ENCODE measurements at places on chromosomes 4 and X.

GRCh38 chr4:131084997-131085396, 1989.0 kb downstream of the C4orf33 start:
- no peak for DNase-seq

DNA sequence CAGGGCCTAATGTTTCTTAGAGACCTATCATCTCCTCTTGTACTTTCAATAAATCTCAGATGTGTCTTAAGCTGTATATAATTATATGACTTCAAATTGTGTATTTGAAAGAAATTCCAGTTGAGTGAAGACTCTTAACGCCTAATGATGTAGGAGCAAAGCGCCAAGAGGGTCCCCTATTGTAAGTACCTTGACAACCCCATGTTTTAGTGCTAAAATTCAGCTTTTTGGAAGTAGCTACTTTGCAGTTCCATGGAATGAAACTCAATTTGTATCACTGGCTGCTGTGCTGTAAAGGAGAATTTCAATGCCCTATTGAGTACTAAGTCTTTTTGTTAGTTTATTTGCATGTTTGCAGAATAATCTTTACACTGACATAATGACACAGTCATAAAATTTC, 1826.6 kb upstream of the AGA start:
- DNase-seq, result no peak

- no peak for DNase-seq
Measured at GRCh38 chr4:131426023-131426758, 1722.9 kb upstream of the PCDH10 start.

DNA sequence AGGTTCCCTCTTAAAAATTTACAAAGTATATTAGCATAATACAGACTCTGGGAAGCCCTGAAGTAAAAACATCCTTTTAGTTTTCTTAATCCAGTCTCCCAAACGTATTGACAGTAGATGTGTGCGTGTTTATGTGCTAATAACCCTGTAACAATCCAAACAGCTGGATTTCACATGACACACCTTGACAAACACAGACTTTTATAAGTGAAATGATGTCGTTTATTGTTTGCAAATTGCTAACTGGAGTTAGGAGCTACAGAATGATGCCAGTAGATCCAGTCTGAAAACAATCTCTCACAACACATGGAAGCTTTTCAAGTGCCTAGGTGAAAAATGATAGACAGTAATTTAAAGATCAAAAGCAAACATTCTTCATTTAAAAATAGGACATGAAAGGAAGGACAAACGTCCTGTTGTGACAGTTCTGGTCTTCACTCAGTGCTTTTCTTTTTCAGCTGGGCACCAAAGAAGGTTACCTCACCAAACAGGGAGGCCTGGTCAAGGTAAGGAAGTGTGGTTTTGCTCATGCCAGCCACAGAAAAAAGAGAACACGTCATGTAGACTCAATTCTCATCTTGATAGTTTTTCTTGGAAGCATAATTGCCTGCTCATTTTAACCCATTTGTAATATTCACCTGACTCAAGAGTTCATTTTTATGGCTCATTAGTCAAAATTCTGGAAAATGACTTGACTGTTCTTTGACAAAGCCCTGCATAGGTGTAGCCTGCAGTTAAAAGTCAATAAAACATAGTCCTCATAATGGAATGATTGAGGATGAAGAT, 32.9 kb downstream of the LAMTOR3 start:
- no peak for DNase-seq

DNA sequence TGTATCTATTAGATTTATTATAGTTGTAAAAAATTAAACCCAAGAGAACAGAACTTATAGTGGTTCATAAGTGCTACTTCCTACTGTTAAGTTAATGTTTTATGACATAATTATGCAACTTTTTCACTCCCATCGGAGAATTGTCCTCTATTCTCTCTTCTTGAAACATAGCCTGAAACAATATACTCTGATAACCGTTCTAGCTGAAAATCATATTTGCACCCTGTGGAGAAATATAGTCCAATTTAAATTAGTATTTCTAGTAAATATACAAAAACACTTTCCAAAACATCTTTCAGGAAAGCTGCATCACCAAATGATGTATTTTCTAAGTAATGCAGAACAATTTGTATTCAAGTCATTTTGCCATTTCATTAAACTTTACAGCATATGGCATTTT, 586.4 kb downstream of the PRR32 start:
- DNase-seq, result no peak

- no peak for DNase-seq
Measured at GRCh38 chr4:99336553-99336952, 15.4 kb upstream of the ADH1B start.

DNA sequence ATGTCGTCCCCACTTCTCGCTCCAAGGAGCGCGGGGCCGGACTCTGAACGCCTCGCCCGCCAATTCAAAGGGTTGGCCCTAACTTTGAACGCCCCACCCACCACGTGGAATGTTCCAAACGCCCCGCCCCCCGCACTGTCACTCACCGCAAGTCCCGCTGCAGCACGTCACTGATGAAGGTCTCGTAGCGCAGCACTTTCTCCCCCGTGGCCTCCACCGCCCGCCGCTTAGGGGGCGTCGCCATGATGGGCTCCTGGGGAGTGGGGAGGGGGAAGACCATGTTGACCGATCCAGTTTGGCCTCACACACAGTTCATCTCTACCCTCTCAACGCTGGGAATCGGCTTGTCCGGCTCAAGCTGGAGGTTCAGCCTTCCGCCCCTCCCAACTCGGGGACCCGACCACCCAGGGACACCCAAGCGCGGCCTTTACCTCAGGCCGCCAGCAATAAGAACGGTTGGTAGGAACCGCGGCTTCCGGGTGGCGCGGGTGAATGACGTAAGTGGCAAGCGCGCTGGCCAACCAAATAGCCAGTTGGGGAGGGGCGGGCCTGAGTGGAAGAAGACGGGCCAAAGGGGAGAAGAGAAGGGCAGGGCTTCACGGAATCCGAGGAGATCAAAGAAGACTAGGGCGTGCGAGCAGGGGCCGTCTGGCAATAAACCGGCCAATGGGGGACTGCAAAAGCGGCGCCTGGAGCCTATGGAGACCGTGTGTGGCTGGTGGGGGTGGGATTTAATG, at the start of gene UXT:
Gene UXT (minus strand): TSS at position 497 of the 737 bp plus-strand sequence. CDS start 253 bp downstream, at position 244.
- DNase-seq, result peak; percentile 94

DNA sequence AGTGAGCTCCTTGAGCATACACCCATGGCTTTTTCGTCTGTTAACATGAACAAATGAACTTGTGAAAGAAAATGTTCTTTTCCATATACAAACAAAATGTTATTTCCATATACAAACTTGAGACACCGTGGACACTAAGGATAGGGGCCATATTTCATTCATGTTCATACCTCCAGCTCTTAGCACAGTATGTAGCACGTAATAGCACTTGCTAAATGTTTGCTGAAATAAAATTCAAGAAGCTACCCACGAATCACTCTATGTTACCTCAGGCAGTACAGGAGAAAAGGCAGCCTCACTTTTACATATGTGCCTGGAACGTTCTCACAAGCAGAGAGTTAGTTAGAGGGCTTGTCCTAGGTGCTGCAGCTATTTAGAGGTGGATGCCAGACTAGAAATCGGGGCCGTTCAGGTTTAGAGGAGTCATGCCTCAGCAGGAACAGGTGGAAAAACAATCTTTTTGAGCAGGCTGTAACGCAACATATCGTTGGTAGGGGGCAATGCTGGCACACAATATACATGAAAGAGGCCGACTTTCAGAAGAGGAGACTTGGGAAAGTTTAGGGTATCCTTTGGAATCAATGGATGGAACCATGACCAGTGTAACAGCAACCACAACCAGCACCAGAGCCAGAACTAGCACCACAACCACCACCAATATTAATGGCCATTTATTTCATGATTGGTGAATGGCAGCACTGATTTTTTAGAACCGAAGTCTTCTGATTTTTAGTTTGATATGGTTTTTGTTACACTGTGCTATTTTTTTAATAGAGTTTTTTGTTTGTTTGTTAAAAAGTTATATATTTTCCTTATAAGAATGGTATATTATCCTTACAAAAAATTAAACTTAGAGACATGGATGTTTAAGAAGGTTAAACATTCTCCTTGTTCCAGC, 14.8 kb upstream of the PAQR3 start:
- peak; percentile 58 for DNase-seq

- DNase-seq, result no peak
Measured at GRCh38 chr4:75881476-75881875, 20.8 kb downstream of the PPEF2 start.

DNA sequence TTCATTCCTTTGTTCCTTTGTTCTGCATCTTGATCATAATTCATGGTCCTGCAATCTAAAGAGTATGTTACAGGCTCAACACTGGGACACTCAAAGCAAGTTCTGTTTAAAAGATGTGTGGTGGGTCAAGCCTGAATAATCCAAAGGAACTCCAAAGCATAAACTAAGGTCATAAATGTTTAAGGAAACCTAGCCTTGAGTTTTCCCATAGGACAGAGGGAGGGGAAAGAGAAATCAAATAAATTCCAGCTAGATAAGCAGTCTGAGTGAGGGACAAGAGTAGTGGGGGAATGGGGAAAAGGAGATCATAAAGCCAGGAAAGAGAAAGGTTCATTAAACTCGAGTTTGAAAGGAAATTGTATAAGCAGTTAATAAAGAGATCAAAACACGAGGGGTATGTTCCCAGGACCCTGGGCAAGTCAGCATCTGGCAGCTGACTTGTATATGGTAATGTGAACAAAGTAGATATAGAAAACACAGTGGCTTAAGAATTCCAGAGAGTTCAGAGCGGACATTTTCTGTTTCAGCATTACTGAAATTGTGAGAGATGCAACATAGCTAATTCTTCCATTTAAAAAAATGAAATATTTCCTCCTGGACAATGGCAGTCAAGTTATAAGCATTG, 125.8 kb upstream of the EDNRA start:
- DNase-seq, result no peak

GRCh38 chr4:30866346-30866745, 146.2 kb downstream of the PCDH7 start:
- DNase-seq, result no peak

DNA sequence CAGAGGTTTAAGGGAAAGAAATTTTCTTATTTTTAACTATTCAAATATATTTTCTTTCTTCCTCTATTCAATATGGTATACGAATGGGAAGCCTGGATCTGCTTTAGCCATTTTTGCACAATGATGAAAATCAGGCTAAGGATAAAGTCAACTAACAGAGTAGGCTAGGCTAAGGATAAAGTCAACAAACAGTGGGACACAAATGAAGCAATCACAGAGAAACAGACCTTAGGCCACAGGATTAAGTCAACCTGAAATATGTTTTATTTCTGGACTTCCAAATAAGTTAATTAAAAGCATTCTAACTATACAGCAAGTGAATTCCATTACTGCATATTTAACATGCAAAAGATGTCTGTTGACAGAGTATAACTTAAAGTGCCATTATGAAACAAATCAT, 17.0 kb downstream of the DYNLT3 start:
- no peak for DNase-seq

DNA sequence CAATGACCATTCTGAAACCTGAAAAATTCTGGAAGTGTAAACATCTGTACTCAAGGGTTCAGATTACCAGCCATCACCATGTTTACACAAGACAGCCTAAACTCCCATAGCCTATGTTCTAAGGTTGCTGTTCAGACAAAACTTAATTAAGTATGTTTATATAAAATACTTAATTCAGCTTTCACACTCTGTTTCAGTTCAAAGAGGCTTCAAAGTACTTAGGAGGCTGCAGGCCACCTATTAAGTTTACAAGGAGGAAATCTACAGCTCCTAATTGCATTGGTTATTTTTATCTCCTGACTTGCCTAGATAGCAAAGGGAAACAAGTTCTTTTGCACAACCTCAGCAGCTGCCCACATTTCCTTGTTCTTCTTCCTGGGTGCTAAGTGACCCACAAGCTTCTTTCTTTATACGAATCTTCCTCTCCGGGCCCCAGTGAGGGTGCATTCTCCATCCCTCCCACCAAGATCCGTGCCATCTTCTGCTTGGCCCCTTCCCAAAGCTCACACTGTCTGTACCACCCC, 2.0 kb downstream of the GAK start:
- no peak for DNase-seq

DNA sequence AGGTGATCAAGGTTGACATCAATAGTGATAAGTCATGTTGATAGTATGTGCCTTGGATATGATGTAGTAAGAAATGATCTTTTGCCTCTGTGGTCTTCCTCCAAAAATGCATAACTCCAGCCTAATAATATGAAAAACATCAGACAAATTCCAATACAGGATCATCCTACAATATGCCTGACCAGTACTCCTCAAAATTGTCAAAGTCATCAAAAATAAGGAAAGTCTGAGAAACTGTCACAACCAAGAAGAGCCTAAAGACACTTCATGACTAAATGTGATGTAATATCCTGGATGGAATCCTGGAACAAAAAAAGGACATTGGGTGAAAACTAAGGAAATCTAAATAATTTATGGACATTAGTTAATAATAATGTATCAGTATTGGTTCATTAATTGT, 50.3 kb upstream of the LCORL start:
- no peak for DNase-seq

GRCh38 chrX:3527811-3528210, 181.4 kb upstream of the MXRA5 start:
- no peak for DNase-seq

DNA sequence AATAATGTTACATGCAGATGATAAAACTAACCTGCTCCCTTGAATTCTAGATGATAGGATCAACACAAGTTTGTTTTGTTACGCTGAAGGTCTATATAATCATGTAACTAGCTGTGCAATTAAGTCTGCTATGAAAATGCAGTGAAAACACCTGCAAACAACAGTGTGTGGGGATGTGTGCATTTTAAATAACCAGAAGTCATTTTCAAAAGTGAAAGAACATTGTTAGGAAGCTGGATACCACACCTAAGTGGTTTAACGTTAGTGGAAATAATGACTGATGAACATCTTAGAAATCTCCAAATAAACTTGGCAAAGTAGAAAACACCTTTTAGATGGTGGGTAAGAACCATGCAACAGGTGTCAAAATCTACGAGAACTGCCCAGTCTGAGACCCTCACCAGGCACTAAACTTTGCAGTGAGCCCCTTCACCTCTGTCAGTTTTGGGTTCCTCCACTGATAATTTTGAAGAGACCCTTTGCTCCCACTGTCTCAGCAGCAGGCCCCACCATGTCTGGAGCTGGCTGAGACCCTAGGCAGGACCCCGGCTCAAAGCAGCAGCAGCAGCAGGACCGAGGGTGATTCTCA, 36.6 kb downstream of the CHST7 start:
- no peak for DNase-seq

GRCh38 chr4:180434131-180434895, 1808.9 kb upstream of the TENM3 start:
- no peak for DNase-seq
